ENCODE measurements at places on chromosomes 1 and 21.

GRCh38 chr1:227758366-227758765 is 23.1 kb downstream of the SNAP47 start:
- no peak for DNase-seq

DNA sequence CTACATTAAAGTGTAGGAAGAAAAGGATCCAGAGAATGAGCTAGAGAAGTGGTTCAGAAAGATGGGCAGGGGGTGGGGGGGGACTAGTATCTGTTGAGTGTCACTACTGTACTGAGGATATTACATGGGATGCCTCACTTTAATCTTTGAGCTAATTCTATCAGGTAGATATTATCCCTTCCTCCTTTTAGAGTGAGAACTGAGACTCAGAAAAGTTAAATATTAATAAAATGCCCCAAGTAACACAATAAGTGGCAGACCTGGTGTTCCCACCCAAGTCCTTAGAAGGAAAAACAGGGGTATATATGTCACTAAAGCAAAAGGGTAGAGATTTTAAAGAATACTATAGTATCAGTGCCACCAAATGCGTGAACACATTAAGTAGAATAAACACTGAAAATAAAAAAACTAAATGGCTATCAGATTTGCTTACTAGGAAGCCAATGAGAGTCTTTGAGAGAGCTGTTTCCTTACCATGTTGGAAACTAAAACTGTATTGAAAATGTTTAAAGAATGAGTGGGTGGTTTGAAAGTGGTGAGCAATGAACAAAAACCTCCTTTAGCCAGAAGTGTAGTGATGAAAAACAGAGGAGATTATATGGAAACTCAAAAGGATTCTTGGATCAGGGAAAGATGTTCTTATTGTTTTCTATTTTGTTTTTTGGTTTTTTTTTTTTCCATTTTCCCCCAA is 230.8 kb downstream of the BARHL2 start:
- DNase-seq = no peak

DNA sequence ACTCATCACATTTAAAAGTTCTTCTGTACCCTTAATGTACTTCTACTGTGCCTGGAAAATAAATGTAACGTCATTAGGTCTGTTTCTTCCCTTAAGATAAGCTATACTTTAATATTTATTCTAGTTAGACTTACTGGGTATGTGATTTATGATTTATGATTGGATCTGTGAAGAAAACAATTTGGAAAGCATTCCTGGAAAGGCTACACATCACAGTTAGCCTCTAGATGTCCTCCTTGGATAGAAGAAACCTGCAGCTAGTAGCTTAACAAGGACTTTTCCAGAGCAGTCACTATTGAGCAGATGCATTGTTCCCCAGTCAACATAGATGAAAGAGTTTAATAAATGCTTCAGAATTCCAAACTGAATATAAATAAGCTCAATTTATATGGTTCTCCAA is 22.2 kb upstream of the ABL2 start:
- DNase-seq = peak; percentile 18

- DNase-seq = no peak
Observed at GRCh38 chr21:31682620-31683019, 23.1 kb downstream of the SOD1 start.

DNA sequence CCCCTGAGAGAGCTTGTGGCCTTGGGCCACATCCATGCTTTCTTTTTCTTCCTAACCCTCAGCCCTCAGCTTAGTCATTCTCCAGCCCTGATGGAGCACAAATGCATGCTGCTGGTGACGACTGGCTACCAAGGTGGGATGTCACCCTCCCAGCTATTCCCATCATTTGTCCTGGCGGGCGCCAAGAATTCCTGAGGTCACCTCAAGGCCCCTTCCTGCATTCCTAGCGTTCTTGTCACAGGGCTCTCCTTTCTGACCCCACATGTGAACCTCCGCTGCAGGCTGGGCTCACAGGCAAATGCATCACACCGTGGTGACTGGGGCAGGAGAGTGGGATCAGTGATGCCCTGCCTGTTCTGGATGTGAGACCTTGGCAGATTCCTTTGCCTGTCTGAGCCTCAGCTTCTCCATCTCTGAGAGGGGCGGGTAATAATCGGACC is 53.4 kb upstream of the IFFO2 start:
- DNase-seq = no peak

Measured in muscle of back (tissue), 13 donors.